T-helper 2 cell (primary cell): ENCODE measurements at places on chromosomes 7 and 10.

DNA sequence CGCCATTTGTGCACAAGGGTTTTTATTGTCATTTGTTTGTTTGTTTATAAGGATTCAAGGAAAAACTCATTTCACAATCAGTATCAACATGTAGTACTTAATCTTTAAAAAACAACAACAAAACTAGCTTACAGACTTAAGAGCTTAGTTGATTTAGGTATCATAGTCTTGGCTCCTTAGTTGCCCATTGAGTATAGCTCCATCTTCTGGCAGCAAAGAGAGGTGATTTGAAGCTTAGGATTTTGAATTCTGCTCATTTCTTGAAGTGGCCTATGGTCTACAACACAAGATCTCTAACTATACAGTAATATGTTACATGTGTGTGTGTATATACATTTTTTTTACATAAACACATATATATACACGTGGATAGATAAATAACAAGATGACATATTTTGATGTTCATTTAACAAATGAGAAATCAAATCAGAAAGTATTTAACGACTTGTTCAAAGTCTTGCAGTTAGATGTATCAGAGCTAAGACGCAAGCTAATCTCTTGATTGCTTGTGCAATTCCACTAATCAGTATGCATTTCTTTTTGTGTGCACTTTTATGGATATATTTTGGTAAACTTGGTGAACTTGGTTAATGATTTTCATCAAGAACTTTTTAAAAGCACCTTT is 307.3 kb downstream of the CAMK1D start:
- DNase-seq = no peak

DNA sequence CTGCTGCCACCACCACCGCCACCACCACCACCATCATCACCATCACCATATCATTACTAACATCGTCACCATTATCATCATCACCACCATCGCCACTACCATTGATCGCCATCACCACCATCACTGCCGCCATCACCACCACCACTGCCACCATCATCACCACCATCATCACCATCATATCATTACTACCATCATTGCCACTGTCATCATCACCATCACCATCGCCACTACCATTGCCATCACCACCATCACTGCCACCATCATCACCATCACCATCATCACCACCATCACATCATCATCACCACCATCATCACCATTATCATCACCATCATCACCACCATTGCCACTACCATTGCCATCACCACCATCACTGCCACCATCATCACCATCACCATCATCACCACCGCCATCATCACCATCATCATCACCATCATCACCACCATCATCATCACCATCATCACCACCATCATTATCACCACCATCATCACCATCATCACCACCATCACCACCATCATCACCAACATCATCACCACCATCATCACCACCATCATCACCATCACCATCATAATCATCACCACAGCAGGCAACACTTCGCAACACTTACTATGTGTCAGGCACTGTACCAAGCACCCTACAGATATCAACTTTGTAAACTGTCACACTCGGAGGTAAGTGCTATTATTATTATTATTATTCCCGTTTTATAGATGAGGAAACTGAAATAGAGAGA is 19.3 kb downstream of the NMT2 start:
- DNase-seq = no peak

- DNase-seq = no peak
These were observed 42.7 kb downstream of the INPP5F start for GRCh38 chr10:119768455-119769094.

- DNase-seq = peak; percentile 22
These were observed 744 bp downstream of the FRAT2 start for GRCh38 chr10:97333601-97334369.

DNA sequence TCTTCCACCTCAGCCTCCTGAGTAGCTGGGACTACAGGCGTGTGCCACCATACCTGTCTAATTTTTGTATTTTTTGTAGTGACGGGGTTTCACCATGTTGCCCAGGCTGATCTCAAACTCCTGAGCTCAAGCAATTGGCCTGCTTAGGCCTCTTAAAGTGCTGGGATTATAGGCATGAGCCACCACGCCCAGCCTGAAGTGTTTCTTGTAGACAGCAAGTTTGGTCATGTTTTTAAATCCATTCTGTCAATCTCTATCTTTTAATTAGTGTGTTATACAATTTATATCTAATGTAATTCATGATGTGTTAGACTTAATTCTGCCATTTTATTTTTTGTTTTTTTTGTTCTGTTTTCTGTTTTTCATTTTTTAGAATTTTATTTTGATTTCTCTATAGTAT is 17.2 kb upstream of the MXI1 start:
- DNase-seq = no peak

DNA sequence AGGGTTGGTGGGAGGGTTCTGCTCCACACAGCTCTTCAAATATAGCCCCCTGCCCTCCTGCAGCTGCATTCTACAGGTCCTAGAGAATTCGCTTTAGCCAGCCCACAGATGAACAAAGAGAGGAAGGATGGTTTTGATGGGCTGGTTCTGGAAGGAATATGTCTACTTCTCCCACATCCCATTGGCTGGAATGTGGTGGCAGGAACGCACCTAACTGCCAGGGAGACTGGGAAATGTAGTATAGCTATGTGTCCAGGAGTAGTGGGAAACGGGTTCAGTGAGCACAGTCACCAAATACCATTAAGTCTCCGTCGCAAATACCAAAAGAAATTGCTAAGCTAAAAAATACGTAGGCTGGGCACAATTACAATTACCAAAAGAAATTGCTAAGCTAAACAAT is 7.3 kb upstream of the PTER start:
- DNase-seq = no peak

GRCh38 chr7:85479918-85480643 is 293.2 kb upstream of the SEMA3D start:
- DNase-seq = no peak

- DNase-seq = no peak
These were observed 85.5 kb downstream of the CUX1 start for GRCh38 chr7:101902680-101903514.

DNA sequence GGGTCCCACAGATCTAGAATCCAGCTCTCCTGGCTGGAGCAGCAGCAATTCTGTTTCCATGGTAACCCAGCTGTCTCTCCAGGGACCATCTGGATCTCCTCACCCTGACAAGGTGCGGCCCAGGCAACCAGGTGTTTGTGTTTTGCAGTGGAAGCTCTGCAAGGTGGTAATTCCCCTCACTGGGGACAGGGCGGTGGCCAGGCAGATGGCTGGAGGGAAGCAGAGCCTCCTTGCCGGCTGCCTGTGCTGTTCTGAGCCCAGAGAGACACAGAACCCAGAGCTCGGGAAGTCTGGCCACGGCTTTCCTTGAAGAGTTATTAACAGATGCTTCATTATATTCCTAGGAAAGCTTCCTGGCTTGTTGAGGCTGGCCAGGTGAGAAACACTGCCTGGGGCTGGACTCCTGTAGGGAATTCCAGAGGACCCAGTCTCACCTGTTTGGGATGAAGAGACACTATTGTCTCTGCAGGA is 118.2 kb upstream of the PPIF start:
- no peak for DNase-seq

DNA sequence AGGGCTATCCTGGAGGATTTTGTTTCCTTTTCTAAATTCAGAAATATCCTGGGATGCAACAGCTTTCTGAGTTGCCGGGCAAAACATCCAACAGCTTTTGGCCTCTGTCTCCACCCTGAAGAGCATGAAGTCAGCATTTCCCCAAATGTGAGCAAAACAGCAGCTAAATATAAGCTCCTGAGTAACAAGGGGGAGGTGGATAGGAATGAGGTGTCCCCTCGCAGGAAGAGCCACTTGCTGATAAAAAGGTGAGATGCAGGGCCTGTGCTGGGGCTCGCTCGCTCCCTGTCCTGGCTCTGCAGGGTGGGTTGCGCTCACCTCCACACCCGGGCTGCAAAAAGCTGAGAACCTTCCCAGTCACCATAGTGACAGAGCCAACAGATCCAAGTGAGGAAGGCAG is 264.3 kb downstream of the ZEB1 start:
- DNase-seq = no peak
